ENCODE measurements at places on chromosomes 5 and 9.

GRCh38 chr5:7754997-7755596 lies 95.8 kb downstream of the CFAP90 start:
- peak; percentile 24 for DNase-seq

DNA sequence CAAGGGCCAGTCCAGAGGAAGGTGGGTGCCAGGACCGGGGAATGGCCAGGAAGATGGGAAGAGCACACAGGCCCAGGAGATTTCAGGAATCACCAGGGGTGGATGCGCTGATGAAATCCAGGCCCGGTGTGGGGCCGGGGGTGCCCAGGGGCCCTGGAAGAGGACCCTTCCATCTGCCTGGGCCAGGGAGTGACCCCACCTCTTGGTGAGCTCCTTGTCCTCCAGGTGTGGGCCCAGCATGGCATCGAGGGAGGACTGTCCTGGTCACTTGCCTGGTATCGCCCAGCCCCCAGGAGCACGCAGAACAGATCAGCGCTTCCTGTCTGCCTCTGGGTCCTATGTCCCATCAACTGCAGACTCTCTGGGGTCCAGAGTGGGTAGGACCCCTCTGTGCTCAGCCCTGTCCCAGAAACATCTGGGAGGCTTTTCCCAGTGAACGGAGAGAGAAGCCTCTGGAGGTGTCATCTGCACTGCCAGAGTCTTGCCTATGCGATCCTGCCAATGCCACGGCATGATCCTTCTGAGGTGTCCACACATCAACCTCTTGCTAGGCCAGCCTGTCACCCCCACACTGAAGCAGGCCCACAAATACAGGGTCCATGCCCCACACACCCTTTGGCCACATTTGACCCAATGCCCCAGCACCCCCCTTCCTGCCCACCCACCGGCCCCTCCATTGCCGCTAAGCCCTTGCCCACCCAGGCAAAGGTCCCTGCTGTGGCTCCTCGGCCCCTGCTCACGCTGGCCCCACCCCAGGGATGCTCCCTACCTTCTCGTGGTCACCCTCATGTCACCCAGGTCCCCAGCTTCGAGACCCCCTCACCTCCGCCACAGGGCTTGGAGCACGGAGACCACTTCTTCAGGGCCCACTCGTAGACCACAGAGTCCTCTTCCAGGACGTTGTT lies 67.2 kb downstream of the ZNF354C start:
- no peak for DNase-seq

DNA sequence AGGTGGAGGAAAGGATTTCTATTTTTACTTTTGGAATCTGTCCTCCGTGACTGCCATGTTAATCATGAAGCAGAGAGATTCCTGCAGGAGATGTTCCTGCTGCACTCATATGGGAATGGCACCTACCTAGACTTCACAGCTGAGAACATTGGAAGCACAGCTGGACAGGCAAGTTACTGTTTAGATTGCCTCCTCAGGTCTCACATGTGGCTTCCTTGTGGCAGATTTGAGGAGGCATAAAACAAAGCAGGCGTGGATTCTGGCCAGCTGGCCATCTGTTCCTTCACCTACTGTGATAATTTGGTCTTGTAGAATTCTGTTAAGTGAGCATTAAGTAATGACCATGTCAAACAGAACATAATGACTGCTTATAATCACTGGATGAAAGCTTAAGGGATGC lies 193.4 kb downstream of the EDIL3 start:
- no peak for DNase-seq

GRCh38 chr5:131505237-131505908 lies 129.7 kb downstream of the RAPGEF6 start:
- no peak for DNase-seq

DNA sequence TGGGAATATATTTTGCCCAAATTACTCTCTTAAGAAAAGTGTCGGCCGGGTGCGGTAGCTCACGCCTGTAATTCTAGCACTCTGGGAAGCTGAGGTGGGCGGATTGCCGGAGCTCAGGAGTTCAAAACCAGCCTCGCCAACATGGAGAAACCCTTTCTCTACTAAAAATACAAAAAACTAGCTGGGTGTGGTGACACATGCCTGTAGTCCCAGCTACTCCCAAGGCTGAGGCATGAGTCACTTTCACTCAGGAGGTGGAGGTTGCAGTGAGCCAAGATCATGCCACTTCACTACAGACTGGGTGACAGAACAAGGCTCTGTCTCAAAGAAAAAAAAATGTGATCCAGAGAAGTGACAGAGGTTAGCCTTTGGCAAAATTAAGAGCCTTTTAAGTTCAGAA lies 26.4 kb upstream of the TMEM171 start:
- no peak for DNase-seq

DNA sequence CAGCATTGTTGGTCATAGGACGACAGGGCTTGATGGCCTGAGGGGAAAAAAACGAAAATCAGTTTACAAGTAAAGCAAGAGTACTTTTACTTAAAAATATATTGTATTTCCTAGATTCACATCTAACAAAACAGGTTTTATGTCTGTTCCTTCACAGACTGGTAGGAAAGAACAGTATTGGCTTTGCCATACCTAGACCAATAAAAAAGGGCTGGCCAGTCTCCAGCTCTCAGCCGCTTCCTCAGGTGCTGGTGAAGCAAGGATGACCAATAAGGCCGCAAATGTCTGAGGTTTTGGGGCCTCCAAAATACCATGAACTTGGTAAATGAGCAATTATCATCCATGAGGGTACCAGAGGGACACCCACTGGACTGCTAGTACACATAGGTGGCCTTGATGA lies 36.6 kb downstream of the DROSHA start:
- DNase-seq: peak; percentile 18

DNA sequence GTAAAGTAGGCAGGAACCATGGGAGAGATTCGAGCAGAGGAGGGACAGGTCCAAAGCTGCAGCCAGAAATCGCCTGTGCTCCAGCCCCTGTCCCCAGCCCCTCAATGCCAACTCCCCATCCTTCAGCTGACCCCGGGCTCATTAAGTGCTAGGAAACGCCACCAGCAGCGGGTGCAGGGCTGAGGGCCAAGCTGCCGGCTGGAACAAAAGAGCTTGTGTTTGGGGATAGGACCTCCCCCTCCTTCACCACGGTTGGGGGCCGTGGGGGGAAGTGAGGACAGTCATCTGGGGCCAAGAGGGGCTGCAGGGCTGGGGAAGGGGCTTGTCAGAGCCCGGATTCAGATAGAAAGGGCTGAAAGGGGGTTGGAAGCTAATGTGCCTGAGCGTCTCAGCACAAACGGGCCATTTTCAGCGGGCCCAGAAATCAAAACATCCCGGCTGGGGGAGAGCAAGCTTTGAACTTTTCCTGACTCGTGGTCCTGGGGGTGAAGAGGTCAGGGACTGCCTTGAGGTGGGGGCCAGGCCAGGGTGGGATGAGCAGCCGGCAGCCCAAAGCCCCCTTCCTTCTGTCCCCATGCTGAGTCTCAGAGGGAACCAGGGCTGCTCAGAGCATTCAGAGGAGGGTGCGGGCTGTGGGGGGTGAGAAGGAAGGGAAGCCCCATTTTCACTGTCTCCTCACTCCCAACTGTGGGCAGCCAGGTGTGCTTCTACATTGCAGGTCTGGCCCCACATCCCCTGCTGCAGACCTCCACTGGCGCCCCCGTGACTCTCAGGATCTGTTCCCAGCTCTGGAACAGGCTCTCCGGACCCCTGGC lies 69.4 kb upstream of the DAB2IP start:
- peak; percentile 74 for DNase-seq

DNA sequence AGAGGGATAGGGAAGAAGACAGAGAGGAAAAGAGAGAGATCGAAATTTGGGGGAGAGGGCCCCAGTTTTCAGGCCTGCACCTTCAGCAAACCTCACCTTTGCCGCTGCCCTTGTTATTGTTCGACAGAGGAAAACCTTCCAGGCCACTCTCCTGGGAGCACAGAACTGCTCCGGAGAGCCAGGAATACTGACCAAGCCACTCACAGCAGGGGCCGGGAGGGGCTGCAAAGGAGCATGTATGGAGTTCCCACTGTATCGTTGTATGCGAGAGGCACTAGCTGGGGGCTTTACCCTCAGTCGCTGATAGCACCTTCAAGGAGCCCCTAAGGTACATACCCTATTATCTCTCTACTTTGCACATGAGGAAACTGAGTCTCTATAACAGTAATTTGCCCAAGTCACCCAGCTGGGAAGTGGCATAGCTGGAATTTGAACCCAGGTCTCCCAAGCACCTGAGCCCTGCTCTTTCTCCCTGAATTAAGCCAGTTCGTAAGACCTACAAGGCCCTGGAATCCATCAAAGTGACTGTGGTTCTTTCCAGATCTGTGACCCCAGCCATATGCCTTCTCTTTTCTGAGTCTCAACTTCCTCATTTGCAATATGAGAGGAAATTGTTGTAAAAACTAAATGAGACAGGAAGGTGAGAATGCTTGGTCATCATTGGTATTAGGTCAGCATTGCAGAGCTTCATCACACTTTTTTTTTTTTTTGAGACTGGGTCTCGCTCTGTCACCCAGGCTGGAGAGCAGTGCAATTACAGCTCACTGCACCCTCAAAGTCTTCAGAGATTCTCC lies 21.0 kb upstream of the FOXE1 start:
- DNase-seq: no peak

GRCh38 chr9:96232539-96233241 lies 69.3 kb downstream of the HSD17B3 start:
- peak; percentile 87 for DNase-seq

DNA sequence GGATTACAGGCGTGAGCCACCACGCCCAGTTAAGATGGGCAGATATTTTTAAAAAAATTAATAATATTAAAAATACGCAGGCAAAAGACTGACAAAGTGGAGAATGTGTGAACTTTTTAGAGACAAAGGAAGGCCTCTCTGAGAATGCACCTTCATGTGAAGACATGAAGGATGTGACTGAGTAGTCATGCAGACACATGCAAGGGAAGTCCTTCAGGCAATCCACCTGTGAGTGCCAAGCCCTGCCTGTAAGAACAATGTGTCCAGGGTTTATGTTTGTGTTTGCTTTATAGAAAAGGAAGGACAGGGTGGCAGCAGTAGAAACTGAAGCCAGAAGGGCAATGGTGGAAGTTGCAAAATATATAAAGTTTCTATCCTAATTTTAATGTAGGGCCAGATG lies 169.2 kb downstream of the EDIL3 start:
- DNase-seq: no peak

Data from COLO829 (cell line).